MM.1S (cell line): ENCODE measurements at places on chromosomes 13 and 19.

- peaks cover 20% of the 10 kb centered on the region for H3K27me3 ChIP-seq
- no peak overlapping the region for H3K4me3 ChIP-seq
- no peak overlapping the region for H3K27ac ChIP-seq
- H3K4me1 ChIP-seq = no peaks in the 10 kb centered on the region
- no peaks in the 10 kb centered on the region for H3K36me3 ChIP-seq
Observed at GRCh38 chr19:34120846-34121639, 51.3 kb upstream of the LSM14A start.

DNA sequence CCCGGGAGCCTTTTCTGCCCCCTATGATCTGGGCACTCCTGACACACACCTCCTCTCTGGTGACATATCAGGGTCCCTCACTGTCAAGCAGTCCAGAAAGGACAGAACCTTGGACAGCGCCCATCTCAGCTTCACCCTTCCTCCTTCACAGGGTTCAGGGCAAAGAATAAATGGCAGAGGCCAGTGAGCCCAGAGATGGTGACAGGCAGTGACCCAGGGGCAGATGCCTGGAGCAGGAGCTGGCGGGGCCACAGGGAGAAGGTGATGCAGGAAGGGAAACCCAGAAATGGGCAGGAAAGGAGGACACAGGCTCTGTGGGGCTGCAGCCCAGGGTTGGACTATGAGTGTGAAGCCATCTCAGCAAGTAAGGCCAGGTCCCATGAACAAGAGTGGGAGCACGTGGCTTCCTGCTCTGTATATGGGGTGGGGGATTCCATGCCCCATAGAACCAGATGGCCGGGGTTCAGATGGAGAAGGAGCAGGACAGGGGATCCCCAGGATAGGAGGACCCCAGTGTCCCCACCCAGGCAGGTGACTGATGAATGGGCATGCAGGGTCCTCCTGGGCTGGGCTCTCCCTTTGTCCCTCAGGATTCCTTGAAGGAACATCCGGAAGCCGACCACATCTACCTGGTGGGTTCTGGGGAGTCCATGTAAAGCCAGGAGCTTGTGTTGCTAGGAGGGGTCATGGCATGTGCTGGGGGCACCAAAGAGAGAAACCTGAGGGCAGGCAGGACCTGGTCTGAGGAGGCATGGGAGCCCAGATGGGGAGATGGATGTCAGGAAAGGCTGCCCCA is 8.5 kb upstream of the CEACAM7 start:
- no peak overlapping the region for H3K4me3 ChIP-seq
- H3K36me3 ChIP-seq = no peaks in the 10 kb centered on the region
- H3K4me1 ChIP-seq = no peaks in the 10 kb centered on the region
- DNase-seq = no peak
- H3K27me3 ChIP-seq = peaks cover 63% of the 10 kb centered on the region
- no peak overlapping the region for H3K27ac ChIP-seq

GRCh38 chr19:47272448-47273312 is 2.0 kb upstream of the INAFM1 start:
- peak overlapping the region; percentile 98; the same call in 1 of the 2 replicates for H3K27ac ChIP-seq
- no peak for DNase-seq
- peak overlapping the region; percentile 97 for H3K4me3 ChIP-seq
- no peaks in the 10 kb centered on the region for H3K27me3 ChIP-seq
- no peaks in the 10 kb centered on the region for H3K4me1 ChIP-seq

DNA sequence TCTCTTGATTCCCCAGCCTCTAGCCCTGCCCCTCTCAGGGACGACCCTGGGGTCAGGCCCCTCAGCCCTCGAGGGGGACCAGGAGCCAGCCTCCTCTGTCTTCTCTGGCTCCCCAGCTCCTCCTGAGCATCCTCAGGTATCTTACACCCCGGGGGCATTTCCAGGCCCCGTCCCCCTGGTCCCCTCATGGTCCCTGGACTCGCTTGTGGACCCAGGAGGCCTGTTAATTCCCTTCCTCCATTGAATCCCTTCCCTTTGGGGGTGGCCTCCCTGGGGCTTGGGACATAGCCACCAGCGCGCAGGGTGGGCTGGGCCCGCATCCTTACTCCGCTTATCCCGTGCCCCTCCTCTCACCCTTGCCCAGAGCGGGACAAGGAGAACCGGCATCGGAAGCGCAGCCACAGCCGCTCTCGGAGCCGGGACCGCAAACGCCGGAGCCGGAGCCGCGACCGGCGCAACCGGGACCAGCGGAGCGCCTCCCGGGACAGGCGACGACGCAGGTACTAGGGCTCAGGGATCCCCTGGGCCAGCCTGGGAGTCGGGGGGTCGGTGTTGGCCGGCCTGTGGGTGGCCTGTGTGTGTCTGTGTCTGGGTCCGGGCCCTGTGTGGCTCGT is 4.1 kb downstream of the U2AF2 start:
- no peak overlapping the region for H3K27ac ChIP-seq
- peaks cover 9% of the 10 kb centered on the region for H3K36me3 ChIP-seq
- no peak for DNase-seq

DNA sequence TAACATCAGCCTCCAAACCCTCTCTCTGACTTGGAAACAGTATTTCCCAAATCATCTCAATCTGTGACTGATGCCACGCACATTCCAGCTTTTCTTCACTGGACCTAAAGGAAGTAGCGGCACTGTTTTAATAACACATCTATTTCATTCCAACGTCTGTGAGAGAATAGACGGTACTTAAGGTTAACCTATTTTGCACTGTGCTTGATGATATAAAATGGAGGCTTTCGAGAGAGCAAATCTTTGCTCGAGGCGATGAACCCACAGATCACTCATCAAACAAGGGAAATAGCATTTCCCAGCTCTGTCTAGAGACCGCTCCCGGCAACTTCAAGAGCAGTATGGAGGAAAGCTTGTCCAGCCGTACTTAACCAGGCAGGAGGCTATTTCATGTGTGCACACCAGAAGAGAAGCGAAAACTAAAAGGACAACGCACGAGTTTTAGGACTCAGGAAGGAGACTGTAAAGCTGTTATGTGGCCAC is 2.9 kb downstream of the UBL3 start:
- H3K36me3 ChIP-seq = no peaks in the 10 kb centered on the region
- no peaks in the 10 kb centered on the region for H3K27me3 ChIP-seq
- DNase-seq = no peak
- no peak overlapping the region for H3K27ac ChIP-seq

- peak overlapping the region; percentile 93 for H3K27ac ChIP-seq
- H3K4me1 ChIP-seq = peaks cover 18% of the 10 kb centered on the region
- no peaks in the 10 kb centered on the region for H3K27me3 ChIP-seq
Observed at GRCh38 chr19:48364598-48365348, 606 bp downstream of the SYNGR4 start.

GRCh38 chr13:94858856-94859255 is 146.5 kb upstream of the SOX21 start:
- no peaks in the 10 kb centered on the region for H3K36me3 ChIP-seq
- H3K27ac ChIP-seq = no peak overlapping the region
- no peaks in the 10 kb centered on the region for H3K27me3 ChIP-seq
- no peaks in the 10 kb centered on the region for H3K4me1 ChIP-seq

GRCh38 chr13:70424428-70424827 is 316.2 kb upstream of the KLHL1 start:
- H3K27ac ChIP-seq = no peak overlapping the region
- DNase-seq = no peak
- no peaks in the 10 kb centered on the region for H3K27me3 ChIP-seq
- no peaks in the 10 kb centered on the region for H3K36me3 ChIP-seq

DNA sequence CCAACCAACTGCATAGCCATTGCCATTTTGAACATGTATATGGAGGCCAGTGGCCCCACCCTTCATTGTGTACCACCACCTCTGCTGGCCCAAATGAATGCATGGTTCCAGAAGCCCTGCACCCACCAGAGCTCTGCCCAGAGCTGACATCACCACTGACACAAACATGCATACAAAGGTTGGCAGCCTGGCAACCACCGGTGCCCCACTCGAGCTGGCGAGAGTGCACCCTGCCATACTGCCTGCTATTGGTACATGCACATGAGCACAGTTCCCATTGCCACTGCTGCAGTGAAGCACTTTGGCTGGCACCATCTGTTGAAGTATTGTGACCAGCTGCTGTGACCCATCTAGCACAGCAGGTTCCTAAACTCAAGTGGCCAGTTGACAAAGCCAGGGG is 1564.9 kb downstream of the OLFM4 start:
- H3K4me3 ChIP-seq = no peak overlapping the region
- no peak overlapping the region for H3K27ac ChIP-seq
- H3K27me3 ChIP-seq = no peaks in the 10 kb centered on the region

DNA sequence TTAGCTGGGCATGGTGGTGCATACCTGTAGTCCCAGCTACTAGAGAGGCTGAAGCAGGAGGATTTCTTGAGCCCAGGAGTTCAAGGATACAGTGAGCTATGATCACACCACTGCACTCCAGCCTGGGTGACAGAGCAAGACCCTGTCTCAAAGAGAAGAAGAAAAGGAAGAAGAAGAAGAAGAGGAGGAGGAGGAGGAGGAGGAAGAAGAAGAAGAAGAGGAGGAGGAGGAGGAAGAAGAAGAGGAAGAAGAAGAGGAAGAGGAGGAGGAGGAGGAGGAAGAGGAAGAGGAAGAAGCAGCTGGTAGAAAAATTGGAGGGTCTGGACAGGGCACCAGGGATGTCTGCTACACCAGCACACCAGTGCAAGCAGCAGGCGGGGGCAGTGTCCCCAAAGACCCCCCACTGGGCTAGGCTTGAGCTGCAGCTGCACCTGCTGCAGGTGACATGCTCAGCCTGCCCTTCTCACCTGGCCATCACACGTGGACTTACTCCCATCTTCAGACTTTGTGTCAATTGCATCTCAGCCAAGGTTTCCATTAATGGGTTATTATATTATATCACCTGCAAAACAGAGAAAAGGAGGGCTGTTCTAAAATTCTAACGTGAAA is 180.9 kb upstream of the ZNF507 start:
- H3K36me3 ChIP-seq = no peaks in the 10 kb centered on the region
- H3K4me3 ChIP-seq = no peak overlapping the region
- no peaks in the 10 kb centered on the region for H3K4me1 ChIP-seq
- H3K27ac ChIP-seq = no peak overlapping the region
- no peak for DNase-seq
- peaks cover 58% of the 10 kb centered on the region for H3K27me3 ChIP-seq

DNA sequence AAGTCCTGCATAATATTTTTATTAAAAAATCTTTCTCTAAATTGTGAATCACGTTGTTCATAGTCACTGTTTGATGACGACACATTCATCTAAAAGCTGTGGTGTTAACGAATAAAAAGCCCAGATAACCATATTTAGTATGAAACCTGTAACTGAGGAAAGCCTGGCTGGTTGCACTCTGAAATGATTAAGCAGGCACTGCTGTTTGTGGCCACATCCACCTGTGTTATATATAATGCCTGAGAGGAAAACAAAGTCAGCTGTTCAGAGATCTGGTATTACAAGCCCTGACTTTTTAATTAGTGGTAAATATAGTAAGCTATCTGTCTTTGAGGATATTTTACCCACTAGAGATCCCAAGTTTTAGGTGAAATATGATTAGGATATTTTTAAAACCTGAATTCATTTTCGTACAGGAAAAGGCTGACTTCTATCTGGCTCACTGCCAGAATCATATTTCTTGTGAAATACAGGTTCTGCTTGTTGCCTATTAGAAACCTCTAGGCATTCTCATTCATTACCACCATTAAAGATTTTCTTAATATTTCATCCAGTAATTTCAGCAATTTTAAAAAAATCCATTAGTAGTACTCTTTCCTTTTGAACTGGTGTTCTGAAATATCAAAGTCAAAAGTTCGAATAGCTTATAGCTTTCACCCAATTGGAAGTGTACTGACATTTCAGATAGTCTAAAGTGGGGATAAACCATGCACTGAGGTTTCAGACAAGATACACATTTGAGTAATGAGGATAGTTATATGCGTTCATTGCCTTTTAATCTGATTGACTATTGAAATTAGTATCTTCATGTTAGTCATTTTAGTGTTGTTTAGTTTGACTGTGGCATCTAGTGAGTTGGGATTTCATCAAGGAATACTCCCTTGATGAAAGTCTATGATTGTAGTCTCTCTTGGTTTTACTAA is 79.7 kb downstream of the LMO7 start:
- peak; percentile 30 for DNase-seq

DNA sequence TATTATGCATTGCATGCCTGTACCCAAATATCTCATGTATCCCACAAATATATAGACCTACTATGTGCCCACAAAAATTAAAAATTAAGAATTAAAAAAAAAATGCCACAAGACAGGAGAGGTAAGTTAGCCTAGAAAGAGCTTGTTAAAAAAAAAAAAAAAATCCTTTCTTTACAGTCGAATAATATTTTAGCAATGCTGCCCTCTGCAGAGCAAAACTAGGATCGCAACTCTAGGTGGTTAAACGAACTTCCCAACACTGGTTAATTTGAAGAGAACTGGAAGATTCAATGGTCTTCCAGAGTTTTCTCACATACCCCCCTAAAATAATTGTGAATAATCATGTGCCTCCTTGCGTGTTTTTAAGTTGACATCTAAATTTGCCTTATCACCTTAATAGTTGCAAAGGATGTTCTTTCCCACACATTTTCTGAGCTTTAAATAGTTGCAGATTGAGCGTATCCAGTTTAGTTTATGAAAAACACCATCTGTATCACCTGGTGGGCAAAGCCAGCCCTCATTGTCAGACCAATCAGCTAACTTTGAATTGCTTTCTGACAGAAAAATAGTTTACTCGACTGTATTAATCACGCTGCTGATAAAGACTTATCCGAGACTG is 47.4 kb upstream of the RCBTB2 start:
- no peak overlapping the region for H3K27ac ChIP-seq
- H3K27me3 ChIP-seq = peaks cover 25% of the 10 kb centered on the region

DNA sequence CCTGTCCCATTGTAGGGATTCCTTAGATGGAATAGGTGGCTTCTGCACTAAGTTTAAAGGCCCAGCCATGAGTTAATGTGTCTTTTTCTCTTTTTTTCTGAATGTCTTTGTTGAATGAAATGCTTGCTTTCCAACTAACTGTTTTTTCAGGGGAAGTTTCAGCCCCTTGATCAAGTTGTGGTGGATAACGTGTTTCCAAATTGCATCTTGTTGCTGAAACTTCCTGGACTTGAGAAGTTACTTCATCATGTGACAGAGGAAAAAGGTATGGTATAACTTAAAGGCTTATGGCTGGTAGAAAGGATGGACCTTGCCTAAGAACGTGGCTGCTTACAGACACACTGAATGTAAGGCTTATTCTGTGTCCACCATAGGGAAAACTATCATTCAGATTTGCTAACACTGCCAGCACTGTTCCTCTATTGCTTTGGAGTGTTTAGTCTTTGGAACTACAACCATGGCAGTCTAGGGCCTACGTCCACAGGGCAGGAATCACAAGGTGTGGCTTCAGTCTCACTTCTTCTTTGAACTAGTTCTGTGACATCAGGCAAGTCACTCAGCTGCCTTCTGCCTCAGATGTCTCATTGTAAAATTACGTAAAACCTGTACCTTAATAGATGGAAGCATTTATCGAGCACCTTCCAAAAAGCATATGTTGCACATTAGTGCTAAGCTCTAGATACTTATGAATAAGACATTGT is 25.3 kb downstream of the RNASEH2B start:
- no peak overlapping the region for H3K27ac ChIP-seq
- no peaks in the 10 kb centered on the region for H3K27me3 ChIP-seq
- no peaks in the 10 kb centered on the region for H3K4me1 ChIP-seq
- H3K4me3 ChIP-seq = no peak overlapping the region
- DNase-seq = no peak
